ENCODE measurements at places on chromosomes 12 and 14.
A peak's percentile ranks its signal among the peaks of the same experiment; 100 is the strongest.

DNA sequence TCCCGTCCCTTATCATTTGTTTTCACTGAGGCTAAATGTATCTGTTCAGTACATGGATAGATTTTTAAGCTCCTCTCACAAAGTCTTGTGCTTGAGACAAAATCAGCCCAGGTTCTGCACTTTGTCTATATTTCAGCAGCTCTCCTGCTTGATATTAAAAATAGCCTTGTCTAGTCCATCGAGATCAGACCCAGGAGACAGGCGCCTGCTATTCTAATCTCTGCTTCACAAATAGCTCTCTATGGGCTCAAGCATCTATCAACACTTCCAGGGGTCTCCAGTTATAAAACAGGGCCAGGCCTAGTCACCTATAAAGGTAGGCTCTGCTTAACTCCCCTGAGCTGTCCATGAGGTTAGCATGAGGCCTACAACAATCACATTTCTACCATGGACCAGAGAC is 62.5 kb downstream of the ZFP36L1 start:
- DNase-seq: peak; percentile 28

DNA sequence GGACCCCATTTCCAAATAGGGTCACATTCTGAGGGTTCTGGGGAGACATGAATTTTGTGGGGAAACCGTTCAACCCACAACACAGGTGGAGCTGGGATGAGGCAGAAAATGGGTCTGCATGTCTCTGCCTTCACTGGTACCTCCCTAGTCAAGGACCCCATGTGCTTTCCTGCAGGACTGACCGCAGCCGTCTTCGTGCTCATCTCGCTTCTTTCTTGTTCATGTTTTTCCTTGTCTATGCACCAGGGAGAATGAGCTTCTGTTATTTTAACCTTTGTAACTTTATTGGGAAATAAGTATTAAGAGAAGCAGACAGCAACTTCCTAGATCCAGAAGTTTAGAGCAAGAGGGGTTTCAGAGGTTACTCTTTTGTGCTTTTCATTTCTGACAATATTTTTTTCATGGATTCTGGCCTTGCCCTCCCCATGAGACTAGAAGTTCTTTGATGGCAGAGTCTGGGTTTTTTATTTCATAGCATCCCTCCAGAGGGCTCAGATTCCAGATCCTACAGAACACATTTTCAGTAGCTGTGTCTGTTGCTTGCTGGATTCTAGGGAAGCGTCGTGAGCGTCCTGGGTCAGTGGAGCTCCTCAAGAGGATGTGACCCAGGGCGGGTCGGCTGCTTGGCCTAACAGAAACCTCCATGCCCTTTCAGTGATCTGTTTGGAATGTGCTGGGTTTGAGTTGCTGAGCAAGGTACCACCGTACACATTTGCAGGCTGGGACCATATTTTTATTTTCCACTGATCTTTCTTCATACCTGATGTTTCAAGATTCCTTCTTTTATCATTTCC is 104.2 kb downstream of the ADGRD1 start:
- no peak for DNase-seq

DNA sequence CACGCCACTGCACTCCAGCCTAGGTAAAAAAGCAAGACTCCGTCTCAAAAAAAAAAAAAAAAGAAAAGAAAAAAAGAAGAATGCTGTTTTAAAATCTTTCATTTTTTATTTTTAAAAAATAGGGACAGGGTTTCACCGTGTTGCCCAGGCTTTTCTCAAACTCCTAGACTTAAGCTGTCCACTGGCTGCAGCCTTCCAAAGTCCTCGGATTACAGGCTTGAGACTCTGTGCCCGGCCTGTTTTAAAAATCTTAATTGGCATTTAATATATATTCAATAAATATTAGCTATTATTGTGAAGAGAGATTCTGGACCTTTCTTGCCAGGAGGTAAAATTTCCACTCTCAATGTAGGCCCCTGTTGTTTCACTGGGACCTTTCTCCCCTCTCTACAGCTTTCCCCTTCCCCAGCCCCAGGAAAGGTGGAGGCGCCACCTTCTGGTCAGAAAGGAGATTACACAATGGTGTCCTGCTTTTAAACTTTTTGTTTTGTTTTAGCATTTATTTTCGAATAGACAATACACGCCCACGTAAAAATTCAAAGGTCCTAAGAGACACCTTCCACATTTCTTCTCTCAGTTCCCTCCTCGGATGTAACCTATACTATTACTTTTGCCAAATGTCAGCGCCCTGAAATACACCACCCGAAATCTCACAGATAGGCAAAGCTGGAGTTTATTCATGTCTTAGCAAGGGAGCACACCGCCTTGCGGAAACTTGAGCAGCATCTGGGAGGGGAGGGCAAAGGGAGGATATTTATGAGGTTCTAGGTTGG is 23.8 kb upstream of the PHC1 start:
- peak; percentile 81 for DNase-seq

- peak; percentile 64 for DNase-seq
These were observed 1.2 kb downstream of the SRSF9 start for GRCh38 chr12:120468325-120468820.

GRCh38 chr12:118102609-118103008 is 1.2 kb downstream of the VSIG10 start:
- no peak for DNase-seq

DNA sequence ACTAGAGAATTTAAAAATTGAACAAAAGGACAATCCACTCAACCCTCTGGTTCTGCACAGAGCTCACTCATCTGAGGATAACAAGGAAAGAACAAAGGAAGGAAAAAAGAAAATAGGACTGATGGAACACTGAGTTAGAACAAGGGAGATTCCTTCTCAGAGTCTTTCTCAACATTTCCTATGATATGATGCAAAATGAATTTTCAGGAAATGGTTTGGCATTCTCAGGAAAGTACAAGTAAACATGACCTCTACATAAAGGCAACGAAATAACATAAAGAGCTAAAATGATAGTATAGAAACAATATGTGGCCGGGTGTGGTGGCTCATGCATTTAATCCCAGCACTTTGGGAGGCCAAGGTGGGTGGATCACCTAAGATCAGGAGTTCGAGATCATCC is 135.8 kb downstream of the ITPR2 start:
- DNase-seq: no peak

- no peak for DNase-seq
These were observed 11.6 kb downstream of the CAPZA3 start for GRCh38 chr12:18749386-18749957.

GRCh38 chr12:93720559-93720958 is 43.4 kb downstream of the CRADD start:
- DNase-seq: no peak

GRCh38 chr14:20734430-20734806 is 11.3 kb upstream of the EDDM3A start:
- DNase-seq: no peak

DNA sequence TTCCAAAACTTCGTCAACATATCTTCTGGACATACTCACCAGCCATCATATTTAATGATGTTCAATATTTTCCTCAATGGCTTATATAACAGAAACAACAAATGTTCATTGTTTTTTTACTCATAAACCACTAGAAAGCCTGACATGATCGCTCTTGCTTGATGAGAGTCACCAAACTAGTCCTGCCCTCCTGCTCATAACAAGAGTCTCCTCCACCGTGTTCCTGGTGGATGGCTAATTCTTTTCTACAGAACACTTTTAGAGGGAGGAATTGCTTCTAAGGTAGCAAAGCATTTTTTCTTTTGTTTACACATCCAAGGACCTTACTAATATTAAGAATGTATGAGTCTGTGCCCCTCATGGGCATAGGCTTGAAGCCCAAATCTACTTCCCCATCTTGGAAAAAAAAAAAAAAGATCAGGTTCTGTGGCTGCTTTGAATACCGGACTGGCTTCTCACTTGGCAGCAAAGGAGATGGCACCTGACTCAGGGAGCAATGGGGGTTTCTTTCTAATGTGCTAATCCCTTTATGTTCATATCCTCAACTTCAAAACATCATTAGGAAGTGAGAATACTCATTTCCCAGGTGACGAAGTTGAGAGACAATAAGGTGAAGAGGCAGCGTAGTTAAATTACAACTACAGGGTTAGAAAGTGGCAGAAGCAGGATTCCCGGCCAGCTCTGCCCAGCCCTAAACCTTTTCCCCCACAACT is 188.8 kb downstream of the EPS8 start:
- no peak for DNase-seq

DNA sequence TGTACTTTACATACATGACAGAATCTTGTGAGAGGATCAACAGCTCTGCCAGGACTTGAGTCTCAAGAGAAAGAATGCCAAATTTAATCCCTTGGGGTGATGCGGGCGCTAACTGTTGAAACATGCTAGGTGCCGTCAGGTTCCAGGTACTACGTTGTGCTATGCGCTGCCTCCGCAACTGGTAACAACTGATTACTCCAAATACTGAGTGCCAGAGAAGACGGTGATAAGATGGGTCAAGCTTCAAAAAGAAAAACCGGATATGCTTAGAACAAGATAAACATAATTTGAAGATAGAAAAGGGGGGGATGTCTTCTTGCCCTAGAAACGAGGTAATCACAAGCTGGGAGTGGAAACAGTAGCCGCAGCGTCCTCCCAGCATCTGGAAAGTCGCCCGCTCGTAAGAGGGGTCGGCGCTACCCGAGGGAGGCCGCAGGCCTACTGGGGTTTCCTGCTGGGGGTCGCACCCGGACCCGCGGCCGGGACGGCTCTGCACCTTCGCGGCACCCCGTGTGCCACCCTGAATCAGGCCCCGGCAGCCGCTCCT is 678 bp downstream of the ZBTB25 start:
- DNase-seq: no peak

- DNase-seq: no peak
These were observed 290.6 kb downstream of the ZFP36L1 start for GRCh38 chr14:68502230-68502629.

- DNase-seq: no peak
These were observed 8.1 kb downstream of the SCFD1 start for GRCh38 chr14:30630248-30630647.

- no peak for DNase-seq
These were observed 712.6 kb downstream of the SLC16A7 start for GRCh38 chr12:60308366-60308991.

GRCh38 chr14:33972583-33973081 is 21.8 kb upstream of the EGLN3 start:
- peak; percentile 24 for DNase-seq

- no peak for DNase-seq
These were observed 30.9 kb downstream of the CCDC92 start for GRCh38 chr12:123941624-123942237.

GRCh38 chr14:71855399-71856036 is 76.7 kb upstream of the RGS6 start:
- DNase-seq: peak; percentile 47

DNA sequence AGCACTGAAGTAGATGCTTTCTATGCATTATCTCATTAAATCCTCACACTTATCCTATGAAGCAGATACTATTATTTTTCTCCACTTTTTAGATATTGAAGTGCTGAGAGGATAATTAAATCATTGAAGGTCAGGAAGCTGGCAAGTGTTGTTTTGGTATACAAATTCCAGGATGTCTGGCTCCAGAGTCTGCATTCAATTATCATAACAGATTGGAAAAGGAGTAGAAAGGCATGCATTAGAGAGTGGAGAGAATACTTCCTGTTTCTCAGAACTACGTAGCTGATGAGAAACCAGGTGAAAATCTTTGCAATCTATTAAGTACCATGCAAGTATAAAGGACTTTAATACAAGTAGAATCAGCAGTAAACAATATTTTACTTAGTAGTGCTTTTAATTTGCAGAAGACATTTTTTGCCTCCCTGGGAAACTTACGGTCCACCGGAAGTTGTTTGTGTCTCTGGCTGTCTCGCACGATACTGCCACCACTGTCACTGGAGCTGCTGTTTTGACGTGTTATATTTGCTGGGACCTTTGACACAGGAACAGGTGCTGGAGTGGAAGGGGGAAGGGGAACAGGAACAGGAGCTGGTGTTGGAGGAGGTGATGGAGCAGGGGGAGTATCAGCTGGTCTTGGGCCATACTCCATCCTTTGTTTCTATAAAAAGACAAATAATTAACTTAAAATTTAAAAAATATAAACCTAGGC is 158.0 kb downstream of the EPS8 start:
- no peak for DNase-seq

DNA sequence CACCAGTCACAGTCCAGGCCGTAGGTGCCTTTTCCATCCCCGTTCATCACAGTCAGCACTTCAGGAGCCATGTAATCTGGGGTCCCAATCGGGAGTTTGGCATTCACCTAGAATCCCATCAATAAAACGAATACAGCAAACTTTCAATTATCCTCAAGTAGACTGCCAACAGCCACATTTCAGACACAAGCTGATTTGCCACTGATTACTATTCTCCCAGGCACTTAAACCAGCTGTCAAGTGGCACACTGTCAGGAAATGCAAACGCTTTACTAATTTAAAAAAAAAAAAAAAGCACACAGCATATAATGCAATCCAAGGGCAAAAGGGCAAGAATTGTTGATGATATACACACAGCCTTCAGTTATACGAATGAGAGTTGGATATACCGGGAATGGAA is 51.9 kb downstream of the CIT start:
- no peak for DNase-seq

- DNase-seq: no peak
These were observed 27.4 kb downstream of the SINHCAF start for GRCh38 chr12:31298515-31298910.

GRCh38 chr12:14424545-14424944 is 59.1 kb downstream of the ATF7IP start:
- DNase-seq: no peak

- peak; percentile 33 for DNase-seq
These were observed 139.8 kb downstream of the DACT1 start for GRCh38 chr14:58777541-58777979.

- DNase-seq: no peak
These were observed 398.4 kb downstream of the DAD1 start for GRCh38 chr14:22190411-22191191.
